ENCODE measurements at places on chromosomes 6 and 20.

DNA sequence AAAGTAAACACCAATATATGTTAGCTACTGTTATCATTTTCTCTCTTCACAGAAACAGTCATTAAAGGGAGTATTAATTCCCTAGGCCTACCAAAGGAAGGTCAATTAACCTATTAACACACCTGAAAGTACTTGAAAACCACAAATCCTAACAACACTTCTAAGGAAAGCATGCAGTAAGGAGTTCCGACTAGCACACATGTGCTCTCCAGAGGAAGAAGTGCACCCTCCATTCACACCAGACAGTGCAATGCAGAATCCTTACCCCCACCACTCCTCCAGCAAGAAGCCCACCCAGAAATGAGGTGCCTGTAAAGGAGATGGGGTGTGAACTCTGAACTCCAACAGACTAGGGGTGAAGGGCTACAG lies 58.7 kb downstream of the EPB41L2 start:
- no peak for DNase-seq

- no peak for DNase-seq
Measured at GRCh38 chr6:17648745-17649144, 48.6 kb downstream of the FAM8A1 start.

DNA sequence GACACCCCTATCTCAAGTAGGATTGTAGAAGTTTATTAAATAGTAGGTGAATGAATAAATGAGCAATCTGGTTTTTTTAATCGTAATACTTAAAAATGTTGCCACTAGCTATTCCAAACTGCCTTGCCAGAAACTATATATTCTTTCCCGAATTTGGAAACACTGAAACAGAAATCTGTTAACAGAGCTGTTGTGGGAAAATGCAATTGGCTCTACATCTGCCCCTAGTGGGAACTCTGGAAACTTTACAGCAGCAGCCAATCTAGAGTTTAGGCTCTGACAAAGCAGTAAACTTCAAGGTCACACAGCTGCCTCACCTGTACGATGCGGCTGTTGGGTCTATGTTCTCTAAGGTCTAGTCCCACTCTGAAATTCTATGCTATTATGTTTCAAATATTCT lies 41.7 kb downstream of the SYNE1 start:
- no peak for DNase-seq

GRCh38 chr6:80523531-80523997 lies 417.1 kb downstream of the BCKDHB start:
- no peak for DNase-seq

Data from cerebellar cortex (tissue), 1 donor.